Activated CD8-positive, alpha-beta memory T cell treated with anti-CD3 and anti-CD28 coated beads for 4 hours (primary cell): ENCODE measurements at places on chromosomes 11 and 22.

GRCh38 chr22:43228330-43228729 is 41.4 kb upstream of the TTLL12 start:
- no peak for DNase-seq

GRCh38 chr11:19821412-19821875 is 108.8 kb downstream of the NAV2 start:
- DNase-seq = no peak

DNA sequence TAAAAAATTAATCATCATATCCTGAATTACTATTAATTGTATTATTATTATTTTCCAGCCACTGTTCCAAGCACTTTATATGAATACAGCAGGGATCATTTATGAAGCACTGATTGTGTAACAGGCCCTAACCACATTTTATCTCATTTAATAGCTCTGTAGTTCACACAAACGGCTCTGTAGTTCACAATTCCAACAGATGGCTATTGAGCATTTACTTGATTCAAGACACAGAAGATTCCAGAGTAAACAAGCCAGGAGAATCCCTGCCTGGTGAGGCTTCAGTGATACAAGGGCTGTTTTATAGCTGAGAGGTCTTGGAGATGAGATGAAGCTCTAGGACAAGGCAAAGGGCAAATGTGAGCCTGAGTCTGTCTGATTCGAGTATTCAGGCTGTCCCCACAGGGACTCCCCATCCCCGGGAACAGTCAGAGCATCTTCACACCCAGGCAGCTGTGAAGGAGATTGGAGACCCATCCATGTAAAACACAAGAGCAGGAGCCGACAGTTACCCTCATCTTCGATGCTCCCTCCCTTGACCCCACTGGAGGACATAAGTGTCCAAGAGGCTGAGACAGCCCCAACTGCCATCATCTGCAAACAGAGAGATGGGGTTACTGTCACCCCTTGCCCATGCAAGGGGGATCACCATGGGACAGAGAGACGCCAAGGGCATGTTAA is 222.5 kb downstream of the MN1 start:
- no peak for DNase-seq

DNA sequence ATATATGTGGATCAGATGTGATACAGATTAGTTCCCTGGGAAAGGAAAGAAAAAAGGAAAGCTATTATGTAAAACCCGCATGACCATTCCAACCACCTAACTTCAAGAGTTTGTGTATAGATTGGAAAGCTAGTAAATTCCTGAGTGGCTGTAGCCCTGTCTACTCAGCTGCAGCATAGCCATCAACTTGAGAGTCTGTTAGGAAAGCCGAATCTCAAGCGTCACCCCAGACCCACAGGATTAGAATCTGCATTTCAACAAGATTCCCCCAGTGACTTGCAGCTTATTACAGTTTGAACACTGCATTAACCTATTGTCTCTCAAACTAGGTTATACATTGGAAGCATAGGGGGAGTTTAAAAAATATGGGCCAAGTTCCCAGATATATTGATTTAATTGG is 921.7 kb downstream of the LRRC4C start:
- DNase-seq = no peak

DNA sequence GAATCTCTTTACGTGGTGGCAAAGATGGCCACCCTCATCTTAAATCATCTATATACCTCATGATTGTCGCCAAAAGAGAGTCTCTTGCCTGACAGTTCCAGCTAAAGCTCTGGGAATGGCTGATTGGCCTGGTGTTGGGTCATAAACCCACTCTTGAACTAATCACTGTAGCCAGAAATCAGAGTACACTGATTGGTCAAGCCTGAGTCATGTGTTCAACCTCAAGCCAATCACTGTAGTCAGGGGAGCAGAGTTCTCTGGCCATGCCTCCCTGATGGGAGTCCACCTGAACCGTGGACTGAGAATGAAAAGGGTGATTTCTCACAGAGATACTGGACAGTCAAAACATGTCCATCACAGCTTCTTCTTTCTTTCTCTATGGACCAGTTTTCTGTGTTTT is 45.8 kb downstream of the RCN1 start:
- no peak for DNase-seq

DNA sequence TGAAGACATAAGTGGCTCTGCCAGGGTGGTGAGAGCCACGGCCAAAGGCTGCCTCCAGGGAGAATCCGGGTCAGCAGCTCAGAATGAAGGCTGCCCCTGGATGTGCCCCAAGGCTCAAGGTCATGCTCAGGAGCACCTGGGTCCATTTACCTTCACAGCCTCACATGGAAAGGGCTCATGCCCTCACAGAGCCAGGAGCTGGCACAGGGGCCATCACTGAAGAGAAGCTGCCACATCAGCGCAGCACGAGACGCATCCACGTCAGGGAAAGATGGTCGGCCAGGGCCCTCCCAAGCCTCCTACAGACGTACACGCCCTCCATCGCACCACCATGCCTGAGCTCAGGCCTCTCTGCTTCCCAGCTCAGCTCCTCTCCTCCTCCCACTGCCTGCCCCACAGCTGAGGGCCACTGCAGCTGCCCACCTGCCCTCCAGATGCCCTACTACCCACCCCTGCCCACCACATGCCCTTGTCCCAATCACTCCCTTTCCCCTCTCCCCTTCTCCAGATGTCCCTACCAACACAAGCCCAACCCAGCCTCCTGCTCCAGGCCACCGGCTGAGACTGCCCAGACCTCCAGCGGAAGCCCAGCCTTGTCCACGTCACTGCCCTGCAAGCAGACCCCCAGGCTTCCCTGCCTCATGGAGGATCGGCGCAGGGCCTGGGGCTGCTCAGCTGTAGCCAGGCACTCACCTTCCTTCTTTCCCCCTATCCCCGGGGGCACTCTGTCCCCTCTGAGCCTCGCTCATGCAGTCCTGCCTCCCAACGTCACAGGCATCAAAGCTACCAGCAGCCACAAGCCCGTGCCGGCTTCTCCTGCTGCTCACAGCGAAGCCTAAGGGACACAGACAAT is 144.1 kb downstream of the SHANK2 start:
- DNase-seq = no peak

DNA sequence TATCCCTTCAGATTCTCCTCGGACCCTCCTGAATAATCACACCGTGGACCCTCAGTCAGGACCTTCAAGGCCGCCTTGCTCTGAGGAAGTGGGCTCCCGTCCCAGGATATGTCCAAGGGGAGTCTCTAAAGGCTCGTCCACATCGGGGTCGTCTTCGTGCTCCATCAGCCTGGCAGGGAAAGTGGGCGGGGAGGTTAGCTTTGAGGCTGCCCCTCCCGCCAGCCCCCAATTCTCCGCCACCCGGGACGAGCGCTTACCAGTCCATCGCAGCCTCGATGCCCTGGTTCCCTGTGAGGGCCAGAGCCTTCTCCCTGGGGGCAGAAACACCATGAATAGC is 472 bp downstream of the UBXN1 start:
- no peak for DNase-seq

DNA sequence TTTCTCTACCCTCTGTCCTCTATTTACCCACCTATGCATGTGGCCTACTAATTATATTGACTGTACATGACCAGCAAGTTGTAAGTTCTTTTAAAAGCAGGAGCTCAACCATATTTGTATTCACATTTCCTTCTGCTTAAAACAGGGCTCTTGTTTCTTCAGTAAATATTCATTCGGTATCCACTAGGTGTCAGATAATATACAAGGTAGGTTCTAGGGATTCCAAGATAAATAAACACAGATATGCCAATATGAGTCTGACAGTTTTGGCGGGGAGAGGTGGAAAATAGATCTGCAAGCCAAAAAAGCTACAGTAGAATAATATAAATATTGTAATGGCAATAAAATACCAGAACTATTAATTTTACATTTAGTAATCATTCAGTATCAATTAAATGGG is 15.3 kb upstream of the RAB30 start:
- no peak for DNase-seq

DNA sequence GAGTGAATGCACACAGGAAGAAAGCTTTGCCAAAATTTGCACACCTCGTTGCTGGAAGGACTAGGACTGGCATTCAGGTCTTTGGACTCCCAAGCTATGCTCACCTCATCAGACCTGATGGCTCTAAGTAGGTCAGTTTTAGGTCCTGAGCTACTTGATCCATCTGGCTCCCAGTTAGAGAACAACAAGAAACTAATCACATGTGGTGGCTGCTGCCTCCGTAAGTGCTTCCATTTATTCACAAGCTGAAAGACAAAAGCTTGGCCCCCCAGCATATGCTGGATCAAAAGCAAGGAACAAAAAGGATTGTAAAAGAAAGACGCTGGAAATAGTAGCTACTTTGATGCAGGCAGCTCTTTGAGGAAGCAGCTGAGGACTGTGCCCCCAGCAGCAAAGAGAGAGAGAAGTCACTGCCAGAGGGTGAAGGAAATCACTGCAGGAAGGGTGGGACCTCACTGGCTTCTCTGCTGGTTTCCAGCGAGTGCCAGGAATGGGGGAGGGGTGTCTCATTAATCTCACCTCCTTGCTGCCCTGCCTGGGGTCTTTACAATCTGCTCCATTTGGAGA is 268.9 kb downstream of the KIRREL3 start:
- no peak for DNase-seq

DNA sequence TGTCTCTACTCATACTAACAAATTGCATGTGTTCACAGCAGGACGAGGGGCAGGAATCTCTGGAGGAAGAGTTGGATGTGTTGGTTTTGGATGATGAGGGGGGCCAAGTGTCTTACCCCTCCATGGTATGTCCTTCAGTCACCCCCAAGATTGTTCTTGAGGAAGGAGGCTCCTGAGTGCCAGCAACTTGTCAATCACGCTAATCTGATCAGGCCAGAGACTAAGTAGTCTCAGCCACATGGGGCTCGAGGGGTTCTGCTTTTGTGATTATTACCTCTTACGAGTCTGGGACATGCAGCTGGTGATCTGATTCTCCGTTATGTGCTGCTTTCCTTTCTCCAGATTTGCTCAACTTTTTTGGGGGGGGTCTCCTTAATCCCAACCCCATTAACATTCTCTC is 54.3 kb downstream of the CTNND1 start:
- no peak for DNase-seq

DNA sequence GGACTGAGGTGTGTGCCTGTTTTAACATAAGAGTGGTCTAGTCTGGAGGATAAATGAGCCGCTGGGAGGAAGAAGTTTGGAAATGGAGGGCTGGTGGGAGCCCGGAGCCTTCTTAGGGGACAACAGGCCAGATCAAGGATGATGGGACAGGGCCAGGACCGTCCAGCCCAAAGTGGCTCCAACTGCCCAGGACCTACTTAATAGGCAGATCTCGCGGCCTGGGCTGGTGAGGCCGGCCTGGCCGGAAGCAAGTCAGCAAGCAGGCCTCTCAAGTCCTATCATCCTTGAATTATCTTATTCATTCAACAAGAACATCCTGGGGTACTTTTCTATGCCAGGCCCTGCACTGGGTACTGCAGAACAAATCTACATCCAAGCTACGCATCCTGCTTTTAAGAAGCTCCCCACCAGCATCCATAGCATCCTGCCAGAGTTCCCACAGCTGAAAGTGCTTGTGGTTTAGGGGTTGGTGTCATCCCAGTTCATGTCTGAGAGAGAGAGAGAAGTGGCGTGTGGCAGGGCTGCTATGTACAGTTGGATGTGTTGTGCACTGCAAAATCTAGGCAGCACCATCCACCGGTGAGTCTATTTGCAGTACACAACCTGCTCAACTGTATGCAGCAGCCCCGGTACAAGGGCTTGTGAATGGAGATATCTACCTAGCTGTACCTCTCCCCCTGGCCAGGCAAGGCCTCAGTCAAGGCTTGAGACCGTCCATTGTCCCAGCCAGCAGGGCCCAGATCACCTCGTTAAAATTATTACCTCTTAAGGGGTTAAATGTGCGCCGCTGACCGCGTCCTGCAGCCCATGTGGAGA is 82.1 kb downstream of the FBLN1 start:
- no peak for DNase-seq

- peak; percentile 57 for DNase-seq
Observed at GRCh38 chr11:3905080-3905953, 49.9 kb downstream of the STIM1 start.

- no peak for DNase-seq
Observed at GRCh38 chr11:78192223-78192719, 3.6 kb downstream of the USP35 start.

DNA sequence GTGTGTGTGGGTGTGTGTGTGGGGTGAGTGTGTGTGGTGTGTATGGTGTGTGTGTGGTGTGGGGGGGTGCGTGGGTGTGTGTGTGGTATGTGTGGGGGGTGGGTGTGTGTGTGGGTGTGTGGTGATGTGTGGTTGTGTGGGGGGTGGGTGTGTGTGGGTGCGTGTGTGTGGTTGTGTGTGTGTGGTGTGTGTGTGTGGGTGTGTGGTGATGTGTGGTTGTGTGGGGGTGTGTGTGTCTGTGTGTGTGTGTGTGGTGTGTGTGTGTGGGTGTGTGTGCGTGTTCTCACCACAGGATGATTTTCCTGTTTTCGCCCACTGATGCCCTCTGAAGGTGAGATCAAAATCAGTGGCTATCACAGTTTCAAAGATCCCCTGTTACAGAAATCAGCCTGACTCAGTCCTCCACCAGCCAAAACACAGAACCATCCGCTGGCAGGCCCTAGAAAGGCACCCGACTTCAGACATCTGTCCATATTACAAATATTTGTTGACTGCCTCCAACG is 24.7 kb downstream of the CPT1A start:
- no peak for DNase-seq

GRCh38 chr11:48103621-48104567 is 112.7 kb upstream of the OR4B1 start:
- no peak for DNase-seq

DNA sequence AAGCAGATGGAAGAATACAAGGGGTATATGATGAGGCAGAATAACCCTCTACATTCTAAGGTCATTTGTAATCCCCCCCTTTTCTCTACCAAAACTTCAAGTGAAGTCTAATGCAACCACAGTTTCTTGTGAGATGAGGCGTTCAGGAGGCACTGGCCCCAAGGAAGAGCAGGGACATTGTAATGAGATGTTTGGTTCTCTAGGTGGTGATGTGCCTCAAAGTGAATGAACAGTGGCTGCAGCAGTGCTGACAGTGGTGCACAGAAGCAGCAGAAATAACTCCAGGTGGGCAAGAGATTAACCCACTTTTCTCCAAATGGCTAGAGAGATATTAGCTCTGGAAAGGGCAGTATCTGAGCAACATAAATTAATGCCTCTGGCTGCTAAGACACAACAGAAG is 33.8 kb downstream of the PDGFD start:
- no peak for DNase-seq

DNA sequence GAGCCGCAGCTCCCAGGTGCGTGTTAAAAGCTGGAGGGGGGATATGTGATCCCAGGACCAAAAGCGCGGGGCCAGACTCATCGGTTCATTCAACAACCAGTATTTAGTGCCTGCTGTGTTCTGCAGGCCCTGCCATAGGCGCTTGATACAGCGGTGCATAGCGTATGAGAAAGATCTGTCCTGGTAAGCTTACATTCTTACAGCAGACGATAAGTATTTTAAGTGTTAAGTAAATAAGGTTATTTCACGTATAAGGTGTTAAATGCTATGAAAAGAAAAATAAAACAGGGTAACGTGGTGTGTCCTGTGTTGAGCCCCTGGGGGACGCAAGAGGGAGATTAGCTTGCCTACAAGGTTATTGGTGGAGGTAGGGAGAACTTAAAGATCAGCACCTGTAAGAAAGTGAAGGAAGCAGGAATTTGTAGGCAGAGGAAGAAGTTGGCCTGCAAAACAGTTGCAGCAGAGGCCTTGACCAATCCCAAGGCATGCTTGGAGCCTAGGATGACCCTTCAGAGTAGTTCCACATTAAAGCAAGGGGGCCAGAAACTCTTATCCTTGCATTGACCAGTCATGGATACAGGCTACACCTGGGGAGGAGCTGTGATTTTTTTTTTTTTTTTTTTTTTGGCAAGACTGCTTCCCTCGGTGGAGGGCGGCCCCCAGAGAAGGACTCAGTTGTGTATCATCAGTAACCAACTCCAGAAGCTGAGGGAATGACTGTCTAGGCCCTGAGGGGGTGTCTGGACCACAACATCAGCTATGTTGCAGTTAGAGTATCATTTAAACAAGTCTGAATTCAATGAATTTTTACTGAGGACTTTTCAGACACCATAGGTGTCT is 487 bp upstream of the LIPT2 start:
- no peak for DNase-seq
